Foreskin melanocyte (primary cell): ENCODE measurements at places on chromosomes 2 and 18.
A peak's percentile ranks its signal among the peaks of the same experiment; 100 is the strongest.

DNA sequence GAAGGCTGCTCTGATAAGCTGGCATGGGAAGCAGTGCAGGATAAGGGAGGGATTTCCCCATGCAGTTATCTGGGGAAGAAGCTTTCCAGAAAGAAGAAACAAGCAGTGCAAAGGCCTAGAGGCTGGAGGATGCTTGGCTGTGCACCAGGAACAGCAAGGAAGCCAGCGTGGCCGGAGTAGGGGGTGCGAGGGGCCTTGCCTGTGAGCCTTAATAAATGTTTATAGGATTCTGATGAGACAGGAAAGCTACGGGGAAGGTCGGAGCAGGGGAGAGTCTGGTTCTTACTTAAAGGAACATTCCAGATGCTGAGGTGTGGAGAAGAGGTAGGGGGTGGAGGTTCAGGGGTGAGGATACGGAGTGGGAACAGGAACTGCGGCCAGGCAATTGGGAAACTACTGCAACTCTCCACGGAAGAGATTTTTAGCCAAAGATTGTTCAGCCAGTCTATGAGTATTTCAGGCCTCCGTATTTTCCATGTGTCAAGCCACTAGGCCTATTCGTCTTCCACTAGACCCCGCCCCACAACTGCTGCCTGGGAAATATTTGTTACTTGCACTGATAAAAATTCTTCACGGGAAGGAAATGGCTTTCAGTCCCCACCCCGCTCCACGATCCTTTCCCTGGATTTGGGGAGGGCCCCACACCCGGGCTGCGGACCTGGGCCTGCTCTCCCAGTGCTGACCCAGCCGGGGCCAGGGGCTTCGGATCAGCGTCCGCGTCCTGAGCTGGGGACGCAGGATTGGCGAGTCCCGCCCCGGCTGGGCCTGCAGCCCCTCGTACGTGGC, 516 bp downstream of the EIF2AK2 start:
- DNase-seq, result peak; percentile 32

GRCh38 chr2:84959095-84959565, 11.8 kb upstream of the KCMF1 start:
- peak; percentile 60 for DNase-seq

GRCh38 chr2:147204102-147204501, 640.7 kb upstream of the ACVR2A start:
- DNase-seq, result no peak

GRCh38 chr18:62933261-62933887, 218.0 kb downstream of the PHLPP1 start:
- DNase-seq, result no peak

GRCh38 chr18:28404694-28405093, 227.8 kb upstream of the CDH2 start:
- DNase-seq, result no peak

GRCh38 chr2:75666911-75667310, 20.3 kb downstream of the MRPL19 start:
- no peak for DNase-seq

DNA sequence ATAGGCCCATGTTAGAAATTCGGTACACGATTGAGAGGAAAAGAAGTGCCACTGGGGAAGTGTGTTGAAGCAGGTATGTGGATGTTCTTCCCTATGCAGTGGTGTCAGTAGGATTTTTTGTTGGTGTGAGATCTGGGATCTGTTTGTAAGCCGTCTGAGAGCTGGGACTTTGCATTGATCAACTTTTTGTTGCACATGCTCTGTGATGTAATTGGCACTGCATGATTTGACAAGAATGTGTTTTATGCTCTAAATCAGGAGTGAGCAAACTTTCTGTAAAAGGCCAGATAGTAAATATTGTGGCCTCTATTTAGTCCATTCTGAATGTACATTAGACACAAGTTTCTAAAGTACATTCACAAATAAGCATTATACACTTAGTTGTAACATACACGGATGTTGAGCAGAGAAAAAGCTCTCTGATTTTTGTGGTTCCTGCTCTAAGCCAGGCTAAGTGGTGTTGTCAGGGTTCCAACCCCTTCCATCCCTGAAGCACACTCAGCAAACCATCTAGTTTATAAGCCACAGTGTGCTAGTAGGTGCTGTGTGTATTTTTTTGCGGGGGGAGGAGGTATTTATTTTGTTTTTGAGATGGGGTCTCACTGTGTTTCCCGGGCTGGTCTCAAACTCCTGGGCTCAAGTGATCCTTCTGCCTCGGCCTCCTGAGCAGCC, 235.6 kb downstream of the NEDD4L start:
- DNase-seq, result no peak

DNA sequence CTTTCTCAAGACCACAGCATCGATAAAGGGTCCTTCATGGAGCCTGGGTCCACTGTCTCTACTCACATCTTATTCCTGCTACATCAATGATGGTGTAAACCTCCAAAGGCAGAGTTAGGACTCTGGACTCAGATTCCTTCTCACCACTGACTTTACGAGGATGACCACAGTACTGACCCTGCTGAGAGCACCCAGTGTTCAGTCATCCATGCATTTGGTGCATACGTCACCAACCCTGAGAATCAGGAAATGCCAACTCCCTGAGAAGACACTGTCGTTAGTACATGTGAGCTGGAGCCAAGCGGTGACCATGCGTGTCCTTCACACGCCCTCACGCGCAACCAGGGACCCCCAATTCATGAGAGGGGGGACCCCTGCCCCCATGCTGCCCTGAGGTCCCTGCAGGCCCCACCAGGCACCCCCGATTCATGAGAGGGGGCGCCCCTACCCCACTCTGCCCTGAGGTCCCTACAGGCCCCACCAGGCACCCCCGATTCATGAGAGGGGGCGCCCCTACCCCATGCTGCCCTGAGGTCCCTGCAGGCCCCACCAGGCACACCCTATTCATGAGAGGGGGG, 178.4 kb upstream of the TPO start:
- no peak for DNase-seq

- no peak for DNase-seq
Observed at GRCh38 chr2:16657671-16658070, 8.0 kb downstream of the CYRIA start.

DNA sequence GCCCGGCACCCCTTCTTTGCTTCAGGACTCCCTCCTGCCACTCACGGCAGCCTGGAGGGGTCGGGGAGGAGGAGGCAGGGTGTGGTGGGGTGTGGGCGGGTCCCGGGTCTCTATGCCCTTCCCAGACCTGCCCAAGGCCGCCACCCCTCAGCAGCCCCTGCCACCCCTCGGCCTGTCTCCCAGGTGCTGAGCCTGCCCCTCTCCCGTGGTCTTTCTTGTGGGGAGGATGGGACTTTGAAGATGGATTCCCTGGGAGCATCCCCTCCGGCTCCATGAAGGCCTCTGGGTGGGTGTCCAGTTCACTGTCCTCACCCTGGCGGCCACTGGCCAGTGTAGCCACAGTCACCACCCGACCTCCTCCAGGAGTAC, 23.2 kb downstream of the KCNIP3 start:
- DNase-seq, result no peak

- DNase-seq, result no peak
Observed at GRCh38 chr2:162063899-162064298, 10.1 kb downstream of the DPP4 start.

DNA sequence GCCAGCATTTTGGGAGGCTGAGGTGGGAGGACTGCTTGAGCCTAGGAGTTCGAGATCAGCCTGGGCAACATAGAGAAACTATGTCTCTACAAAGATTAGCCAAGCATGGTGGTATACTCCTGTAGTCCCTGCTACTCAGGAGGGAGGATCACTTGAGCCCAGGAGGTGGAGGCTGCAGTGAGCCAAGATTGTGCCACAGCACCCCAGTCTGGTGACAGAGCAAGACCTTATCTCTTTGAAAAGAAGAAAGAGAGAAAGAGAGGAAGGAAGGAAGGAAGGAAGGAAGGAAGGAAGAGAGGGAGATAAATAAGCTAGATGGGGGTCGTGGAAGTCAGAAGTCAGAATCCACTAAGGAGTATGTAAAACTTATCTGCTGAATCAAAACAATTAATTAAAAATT, 16.2 kb downstream of the GPR75 start:
- no peak for DNase-seq

DNA sequence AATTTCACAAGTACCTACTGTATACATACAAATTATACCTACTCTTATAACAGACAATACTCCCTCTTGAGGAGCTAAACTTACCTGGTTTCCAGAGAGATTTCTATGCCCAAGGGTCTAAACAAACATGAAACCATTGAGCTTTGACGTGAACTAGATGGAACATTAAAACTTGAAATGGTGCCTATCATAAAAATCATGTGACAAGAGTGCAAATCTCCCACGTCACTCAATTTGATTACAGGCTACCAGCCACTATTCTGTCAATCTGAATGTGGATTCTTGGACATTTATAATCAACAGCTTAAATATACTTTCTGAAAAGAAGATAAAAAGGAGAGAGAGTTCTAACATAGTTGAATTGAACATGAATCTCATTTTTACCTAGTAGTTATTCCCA, 297.1 kb upstream of the SESTD1 start:
- DNase-seq, result no peak

DNA sequence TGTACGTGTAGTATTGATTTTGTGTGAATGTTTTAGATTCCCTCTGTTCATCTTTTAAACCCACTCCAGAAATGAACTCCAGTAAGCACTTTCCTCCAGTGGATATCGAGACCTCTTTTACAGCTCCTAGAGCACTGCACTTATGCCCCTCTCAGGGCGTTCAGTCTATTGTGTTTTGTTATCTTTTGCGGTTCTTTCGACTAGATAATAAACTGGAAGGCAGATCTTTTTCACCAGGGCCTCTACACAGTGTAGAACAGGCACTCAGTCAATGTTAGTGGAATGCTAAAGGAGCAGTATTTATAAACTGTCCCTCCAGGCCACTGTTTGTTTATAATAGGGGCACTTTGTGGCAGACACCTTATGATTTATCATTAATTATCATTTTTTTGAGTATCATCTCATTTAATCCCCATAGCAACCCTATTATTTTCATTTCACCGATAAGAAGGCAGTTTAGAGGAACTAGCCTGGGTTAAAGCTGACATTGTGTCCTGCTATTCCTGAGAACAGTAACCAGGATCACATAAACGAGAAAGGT, 742 bp upstream of the SOS1 start:
- no peak for DNase-seq

GRCh38 chr2:221562226-221562625, 9.9 kb downstream of the EPHA4 start:
- DNase-seq, result no peak

DNA sequence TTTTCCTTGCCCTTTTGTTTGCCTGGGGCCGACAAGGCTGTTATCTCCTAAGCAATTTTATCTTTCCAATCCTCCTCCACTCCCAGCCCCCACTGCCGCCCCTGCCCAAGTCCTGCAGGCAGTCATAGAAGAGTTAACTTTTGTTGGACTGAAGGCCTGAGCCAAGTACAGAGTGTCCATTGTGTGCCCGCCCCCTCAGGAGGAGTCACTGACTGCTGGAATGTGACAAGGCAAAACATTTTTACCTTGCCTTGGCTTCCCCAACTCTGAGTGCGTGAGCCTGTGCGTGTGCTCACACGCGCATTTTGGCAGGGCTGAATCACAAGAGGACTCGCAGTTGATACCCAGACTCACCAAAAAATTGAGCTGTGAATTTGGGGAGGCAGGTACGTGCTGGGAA, 16.2 kb downstream of the SETBP1 start:
- no peak for DNase-seq

DNA sequence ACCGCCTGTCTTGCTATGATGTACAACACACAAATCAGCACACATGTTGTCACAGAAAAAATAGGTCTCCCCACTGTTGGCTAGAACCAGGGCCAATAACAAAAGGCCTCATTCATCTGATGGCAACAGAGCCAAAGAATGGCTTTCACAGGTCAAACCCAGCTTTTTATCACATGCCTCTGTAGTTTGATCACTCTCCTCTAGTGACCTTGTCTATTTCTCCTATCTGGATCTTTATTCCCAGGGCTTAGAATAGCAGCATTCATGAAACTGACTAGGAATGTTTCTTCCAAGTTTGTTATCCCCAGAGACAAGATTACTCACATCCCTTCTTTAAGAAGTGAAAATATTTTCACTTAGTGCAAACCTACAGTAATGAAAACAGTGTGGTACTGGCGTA, 285.8 kb upstream of the GYPC start:
- DNase-seq, result peak; percentile 75

DNA sequence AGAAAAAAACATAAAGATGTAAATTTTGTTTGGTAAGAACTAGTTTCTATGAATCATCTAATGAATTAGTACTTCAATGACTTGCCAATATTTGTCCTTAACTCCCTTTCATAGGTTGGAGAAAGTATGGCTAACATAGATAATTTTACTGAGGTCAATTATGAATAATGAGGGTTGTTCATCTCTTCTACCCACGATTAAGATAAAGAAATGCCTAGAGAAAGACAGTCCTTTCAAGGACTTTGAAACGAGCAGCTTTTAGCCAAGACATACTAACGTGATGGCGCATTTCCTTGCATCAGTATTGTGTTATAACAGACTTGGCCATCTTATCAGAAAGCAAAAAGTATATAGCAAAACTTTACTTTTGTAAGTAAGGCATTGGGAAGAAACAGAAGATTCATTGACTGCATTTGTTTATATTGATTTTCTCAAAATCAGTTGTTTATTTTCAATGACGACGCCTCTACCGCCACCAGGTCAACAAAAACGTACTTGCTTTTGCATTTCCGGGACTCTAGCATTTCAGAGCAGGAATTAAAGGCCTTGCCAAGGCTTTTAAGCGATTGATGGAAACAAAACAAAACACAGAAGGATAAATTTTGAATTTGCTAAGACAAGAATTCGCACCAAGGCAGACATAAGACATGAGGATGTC, 961 bp downstream of the RBM43 start:
- DNase-seq, result no peak

GRCh38 chr18:48161911-48162698, 231.6 kb upstream of the SMAD2 start:
- peak; percentile 10 for DNase-seq

DNA sequence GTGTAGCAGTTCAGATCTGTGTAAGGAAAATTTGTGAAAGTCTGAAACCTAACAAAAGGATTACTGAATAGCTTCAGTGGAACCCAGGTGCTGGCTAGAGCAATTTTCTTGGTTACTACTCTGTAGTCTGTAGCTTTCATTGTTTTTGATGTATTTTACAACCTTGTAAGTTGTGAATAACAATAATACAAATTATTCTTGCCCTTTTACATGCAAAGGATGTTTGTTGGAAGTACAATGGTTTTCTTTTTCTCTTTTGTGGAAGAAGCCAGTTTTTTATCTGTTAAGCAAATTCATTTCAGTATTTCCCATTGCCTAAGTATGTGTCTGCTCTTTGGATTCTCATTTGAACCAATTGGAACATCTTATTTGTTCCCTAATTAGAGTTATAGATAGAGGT, 10.2 kb downstream of the LCLAT1 start:
- DNase-seq, result no peak

GRCh38 chr18:63974991-63975390, 5.1 kb downstream of the SERPINB8 start:
- peak; percentile 35 for DNase-seq

DNA sequence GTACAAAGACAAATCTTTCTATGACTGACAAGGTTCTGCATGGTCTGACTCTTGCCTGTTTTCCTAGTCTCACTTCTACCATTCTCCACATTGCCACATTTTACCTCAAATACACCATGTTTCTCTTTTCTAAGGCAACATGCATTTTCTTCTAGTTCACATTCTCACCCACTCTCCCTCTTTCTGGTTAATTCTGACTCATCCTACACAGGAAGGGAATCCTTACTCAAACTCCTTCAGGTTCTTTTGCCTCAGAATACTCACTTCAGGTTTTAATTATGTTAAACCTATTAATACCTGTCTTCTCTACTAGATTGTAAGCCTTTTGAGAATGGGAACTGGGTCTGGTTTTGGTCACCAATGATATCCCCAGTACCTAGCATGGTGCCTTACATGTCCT, 47.2 kb downstream of the MAP2 start:
- DNase-seq, result no peak
